ENCODE measurements at places on chromosomes 1 and 21.
A peak's percentile ranks its signal among the peaks of the same experiment; 100 is the strongest.

DNA sequence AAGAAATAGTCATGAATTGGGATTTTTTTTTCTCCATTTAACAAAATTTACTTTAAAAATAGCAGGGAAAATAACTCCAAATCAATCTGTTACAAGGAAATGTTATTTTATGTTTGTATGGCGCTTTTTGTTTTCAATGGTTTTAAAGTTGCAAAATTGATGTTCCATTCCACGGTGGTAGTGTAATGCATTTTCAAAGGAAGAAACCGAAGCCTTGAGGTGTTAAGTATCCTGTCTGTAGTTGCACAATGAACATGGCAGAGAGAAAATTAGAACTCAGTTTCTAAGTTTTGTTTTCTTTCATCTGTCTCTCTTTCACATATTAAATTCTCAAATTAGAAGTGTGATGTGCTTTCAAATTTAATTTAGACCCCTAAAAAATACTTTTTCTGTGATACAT, 841.8 kb downstream of the USP25 start:
- no peaks in the 10 kb centered on the region for H3K36me3 ChIP-seq
- H3K27me3 ChIP-seq: no peaks in the 10 kb centered on the region
- H3K4me3 ChIP-seq: no peak overlapping the region

GRCh38 chr1:96722161-96722922, 758 bp downstream of the PTBP2 start:
- peaks cover 3% of the 10 kb centered on the region for H3K36me3 ChIP-seq
- H3K4me1 ChIP-seq: peaks cover 20% of the 10 kb centered on the region
- H3K27ac ChIP-seq: peak overlapping the region; percentile 90
- no peaks in the 10 kb centered on the region for H3K27me3 ChIP-seq

- no peak overlapping the region for H3K27ac ChIP-seq
- DNase-seq: no peak
- peaks cover 3% of the 10 kb centered on the region for H3K27me3 ChIP-seq
These were observed 11.8 kb downstream of the SLC6A9 start for GRCh38 chr1:44019466-44019948.

GRCh38 chr1:14803002-14803789, 204.7 kb downstream of the KAZN start:
- H3K27me3 ChIP-seq: no peaks in the 10 kb centered on the region
- H3K27ac ChIP-seq: no peak overlapping the region
- H3K4me1 ChIP-seq: no peaks in the 10 kb centered on the region
- DNase-seq: no peak
- no peaks in the 10 kb centered on the region for H3K36me3 ChIP-seq
- H3K4me3 ChIP-seq: no peak overlapping the region

Measured in T-helper 17 cell (primary cell).